ENCODE measurements at places on chromosomes 11 and 22.

DNA sequence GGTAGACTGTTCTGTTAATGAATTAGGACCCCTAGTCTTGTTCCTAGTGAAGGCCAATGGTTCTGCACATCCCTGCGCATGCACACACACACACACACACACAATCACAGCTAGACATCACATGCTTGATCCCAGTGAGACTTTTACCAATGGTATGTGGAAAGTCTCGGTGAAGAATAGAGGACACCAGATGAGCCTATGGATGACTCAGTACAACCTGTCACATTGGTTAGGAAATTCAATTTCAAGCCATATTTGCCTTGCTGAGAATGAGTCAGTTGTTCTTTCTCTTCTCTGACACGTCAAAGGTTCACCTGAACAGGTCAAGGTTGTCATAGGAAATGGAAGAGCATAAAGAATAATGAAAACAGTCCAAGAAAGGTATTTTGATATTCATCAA lies 122.0 kb downstream of the SLC17A6 start:
- no peak for DNase-seq

DNA sequence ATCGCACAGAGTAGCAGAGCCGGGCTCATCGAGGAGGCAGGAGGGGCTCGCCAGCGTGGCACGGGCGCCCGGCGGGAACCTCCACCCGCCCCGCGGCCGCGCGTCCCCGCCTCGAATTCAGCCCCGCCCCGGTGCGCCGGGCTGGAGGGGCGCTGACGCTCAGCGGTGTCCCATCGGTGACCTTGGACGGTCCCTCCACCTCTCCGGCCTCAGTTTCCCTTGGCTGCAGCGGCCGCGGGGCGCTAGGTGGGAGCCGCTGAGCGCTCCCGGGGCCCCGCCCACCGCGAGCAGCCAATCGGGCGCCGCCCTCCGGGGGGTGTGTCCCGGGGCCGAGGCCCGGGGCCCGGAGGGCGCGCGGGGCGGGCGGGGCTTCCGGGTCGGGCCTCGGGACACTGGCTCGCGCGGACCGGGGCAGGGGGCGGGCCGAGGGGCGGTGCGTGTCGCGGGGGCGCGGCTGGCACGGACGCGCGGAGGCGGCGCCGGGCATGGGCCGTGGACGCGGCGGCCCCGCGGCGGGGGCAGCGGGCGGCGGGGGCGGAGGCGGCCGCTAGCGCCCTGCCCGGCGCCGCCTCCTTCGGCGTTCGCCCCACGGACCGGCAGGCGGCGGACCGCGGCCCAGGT lies at the start of gene PPARA:
Gene PPARA, plus strand, starts transcription at position 493 of the 621 bp plus-strand sequence. CDS start 47,858 bp downstream, outside the sequence.
- peak; percentile 82 for DNase-seq

GRCh38 chr11:76935042-76935441 lies 74.3 kb downstream of the ACER3 start:
- DNase-seq: no peak

GRCh38 chr11:109062445-109062844 lies 359.5 kb upstream of the C11orf87 start:
- no peak for DNase-seq

- no peak for DNase-seq
These were observed 34.2 kb downstream of the OSBP2 start for GRCh38 chr22:30728826-30729225.

GRCh38 chr11:68583041-68583446 lies 101.3 kb upstream of the GAL start:
- no peak for DNase-seq

All from activated T-helper 9 cell treated with anti-CD3 and anti-CD28 coated beads, Interleukin-2, amount 50 U/mL, for 16 hours (primary cell).